Activated T-cell treated with anti-CD3 and anti-CD28 coated beads, Interleukin-2, amount 50 U/mL, for 72 hours (primary cell): ENCODE measurements at places on chromosomes 12 and 14.

- DNase-seq: no peak
Measured at GRCh38 chr14:26594756-26595545, 2.9 kb downstream of the NOVA1 start.

DNA sequence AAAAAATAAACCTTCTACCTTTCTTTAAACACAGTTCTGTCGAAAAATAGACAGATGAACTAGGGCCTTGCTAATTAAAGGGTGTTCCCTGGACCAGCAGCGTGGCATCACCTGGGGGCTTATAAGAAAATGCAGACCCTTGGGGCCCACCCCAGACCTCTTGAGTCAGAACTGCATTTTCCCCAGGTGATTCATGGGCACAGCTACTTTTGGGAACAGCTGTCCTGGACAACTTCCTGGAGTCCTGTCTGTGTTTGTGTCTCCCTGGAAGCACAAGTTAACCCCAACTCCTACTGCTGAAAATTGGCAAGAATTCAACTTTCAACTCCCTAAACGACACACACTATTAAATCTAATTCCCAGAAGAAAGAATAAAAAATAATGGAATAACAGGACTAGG lies 17.8 kb downstream of the FBLN5 start:
- DNase-seq: no peak

DNA sequence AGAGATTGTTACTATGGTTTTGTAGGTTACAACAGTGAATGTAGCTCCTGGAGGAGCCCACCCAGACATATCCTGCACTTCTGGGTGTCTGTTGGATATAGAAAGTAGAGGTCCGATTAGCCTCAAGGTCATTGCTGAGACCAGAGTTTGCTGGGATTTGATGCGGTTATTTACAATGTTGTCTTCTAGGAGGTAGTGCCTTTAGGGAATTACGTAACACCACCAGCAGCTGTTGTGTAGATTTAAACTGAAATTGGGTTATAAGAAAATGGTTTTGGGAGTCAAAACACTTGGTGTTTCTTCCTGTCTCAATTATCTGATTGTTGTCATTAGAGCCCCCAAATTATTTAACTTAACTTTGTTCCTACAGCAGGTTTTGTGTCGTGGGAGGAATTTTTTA lies 225.3 kb upstream of the PELI2 start:
- no peak for DNase-seq

GRCh38 chr14:68139431-68140075 lies 320.0 kb downstream of the RAD51B start:
- DNase-seq: no peak

GRCh38 chr14:71554323-71554722 lies 377.9 kb upstream of the RGS6 start:
- peak; percentile 10 for DNase-seq
